Stimulated activated CD4-positive, alpha-beta T cell treated with anti-CD3 and anti-CD28 coated beads, Interleukin-1b, Interleukin-23, amount 100 ng/mL, for 1 hour (primary cell): ENCODE measurements at places on chromosomes 16 and 17.

DNA sequence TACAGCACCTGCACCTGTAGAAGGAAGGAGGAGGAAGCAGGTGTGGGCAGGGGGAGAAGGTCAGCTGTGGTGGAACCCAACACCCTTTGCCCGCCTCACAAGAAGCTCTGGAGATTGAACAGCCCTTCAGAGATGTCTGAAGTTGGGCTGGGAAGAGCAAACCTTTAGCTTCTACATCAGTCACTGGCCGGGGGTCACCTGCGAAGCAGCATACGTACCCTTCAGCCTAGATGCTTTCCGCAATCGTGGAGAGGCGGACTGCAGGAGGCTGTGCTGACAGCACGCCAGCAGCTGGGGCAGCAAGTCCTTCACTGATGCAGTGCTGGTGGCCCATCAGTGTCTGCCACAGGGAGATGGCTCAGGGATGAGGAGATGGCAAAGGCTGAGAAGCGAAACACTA, 5.2 kb upstream of the HS3ST3B1 start:
- no peak for DNase-seq

DNA sequence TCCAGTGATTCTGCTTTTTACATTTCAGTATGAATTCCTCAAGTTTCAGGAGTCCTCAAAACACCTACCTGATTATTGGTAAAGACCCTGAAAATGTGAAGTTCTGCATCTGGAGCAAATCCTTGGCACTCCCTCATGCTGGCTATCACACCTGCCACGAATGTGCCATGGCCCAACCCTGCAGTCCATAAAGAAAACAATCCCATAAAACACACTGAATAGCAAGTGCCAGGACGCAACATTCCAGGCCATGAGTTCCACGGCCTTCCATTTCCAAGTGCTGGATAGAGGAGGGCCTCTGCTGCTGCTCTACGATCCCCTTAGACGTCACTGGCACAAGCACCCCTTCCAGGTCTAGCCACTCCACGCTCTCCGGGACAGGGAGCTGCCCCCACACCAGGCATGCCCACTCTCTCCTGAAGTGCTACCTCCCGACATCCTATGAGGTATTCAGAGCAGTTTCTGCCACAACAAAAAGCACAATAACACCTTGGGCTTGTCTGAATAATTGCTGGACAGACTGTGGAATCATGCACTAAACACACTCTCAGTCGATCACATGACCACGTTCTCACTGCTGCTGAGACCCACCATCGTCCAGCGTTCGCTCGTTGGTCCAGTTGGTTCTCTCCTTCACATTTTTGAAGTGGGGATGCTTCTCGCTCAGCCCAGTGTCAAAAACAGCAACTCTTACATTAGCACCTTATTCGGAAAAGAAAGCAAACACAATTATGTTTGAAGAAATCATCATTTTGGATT, 23.4 kb downstream of the MBTPS1 start:
- DNase-seq: no peak

DNA sequence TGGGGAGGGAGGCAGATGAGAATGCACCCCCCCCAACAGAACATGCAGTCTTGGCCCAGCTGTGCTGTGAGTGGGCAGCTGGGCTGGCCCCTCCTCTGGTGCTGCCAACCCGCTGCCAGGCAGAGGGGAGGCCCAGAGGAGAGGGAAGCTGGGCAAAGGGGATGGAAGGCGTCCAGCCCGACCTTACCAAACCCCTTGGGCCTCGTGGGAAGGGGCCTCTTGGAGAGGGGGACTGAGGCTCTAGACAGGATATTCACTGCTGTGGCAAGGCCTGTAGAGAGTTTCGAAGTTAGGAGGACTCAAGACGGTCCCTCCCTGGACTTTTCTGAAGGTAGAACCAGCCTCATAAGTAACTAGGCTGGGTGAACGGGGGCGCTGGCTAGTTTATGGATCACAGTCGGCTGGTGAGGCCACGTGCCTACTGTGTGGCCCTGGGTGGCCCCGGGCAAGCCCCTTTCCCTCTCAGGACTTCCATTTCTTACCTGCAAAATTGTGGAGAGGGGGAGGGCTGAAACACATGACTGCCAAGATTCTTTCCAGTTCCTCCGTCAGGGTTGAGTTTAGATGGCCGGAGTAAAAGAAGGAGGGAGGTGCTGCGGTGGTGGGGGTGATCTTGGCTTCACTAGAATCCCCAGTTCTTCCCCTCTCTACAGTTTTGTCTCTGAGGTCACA, 857 bp upstream of the STAT5A start:
- no peak for DNase-seq

DNA sequence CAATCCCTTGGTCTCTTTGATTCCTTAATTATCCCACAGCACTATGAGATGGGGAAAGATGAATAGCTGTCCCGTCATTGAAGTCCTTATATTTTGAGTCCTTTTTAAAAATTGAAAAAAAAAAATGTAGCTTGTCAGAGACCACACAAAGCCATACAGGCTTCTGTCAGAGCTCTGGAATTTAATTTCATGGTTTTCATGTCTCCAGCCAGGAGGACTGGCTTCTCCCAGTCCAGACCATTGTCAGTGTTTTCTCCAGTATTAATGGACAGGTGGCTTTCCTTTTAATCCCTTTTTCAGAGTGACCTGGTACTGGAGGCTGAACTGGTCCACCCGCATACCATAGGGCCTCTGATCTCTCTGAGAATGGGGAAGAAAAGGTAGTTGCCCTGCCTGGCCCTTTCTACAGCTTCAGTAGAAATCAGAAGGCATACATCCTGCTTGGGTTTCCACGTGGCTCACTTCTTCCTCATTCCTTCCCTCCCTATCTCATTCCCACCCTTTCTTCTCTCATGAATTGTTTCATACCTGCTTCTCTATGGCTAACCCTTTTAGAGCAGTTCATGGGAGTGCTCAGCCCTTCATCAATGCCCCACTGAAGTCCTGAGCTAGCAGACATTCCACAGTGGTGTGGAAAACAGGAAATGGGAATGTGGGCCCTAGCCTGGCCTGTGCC, 29.1 kb downstream of the TRIM16 start:
- DNase-seq: no peak

DNA sequence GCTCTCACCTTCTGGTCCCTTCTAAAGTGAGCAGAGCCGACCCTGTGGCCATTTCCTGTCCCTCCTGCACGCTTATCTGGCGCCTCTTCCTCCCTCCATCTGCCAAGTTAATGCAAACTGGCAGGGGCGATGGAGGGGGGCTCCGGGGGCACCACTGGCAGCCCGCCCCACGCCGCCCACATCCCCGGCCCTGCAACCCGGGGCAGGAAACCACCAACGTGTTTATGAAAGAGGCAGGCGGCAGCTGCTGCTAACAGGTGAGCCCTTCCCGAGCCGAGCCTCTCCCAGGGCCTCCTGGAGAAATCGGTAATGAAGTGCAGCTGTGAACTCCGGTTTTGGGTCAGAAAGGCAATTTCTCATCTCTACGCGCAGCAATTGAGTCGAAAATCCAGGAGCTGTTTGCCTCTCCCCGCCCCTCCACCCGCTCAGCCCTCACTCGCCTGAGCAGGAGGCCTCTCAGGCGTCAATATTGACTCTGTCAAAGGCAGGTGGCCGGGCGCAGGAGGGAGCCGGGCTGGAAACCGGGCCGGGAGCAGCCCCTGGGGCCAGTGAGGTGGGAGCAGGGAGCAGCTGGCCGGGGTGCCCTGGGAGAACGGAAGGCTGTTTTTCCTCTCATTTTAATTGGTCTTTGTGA, 164.4 kb upstream of the GSE1 start:
- no peak for DNase-seq

GRCh38 chr17:67157732-67158639, 87.0 kb downstream of the HELZ start:
- DNase-seq: no peak

DNA sequence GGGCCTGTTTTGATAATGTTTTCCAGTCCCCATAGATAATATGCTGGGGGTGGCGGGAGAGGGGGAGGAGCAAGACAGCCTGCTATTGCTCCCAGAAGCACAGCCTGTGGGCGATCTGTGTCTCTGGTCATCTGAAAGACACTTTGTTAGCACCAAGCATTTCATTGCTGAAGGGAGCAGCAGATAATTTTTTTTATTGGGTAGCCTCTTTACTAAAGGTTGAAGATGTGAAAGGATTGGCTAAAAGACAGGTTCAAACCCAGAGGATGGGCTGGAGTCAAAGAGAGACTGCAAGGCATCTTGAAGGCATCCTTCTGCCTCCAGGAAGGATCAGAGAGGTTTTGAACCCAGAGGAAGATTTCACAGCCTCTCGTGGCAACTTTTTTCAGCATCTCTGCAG, 60.6 kb downstream of the C17orf67 start:
- no peak for DNase-seq

DNA sequence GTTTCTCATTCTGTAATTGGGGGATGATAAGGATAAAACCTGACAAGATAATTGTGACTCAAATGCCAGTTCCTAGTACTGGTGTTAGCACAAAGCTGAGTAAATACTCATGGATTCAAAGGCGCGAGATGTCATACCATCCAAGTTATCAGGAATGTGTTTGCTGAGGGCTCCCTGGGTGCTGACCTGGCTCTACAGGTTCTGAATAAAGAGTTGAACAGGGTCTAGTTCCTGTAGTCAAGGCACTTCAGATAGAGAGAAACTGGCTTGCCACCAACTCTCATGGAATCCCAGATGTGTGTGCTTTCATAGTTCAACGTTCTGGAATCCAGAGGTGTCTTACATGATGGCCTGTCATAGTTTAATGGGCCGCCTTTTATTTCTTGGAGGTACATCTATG, 141.6 kb downstream of the PRKCA start:
- no peak for DNase-seq

- peak; percentile 21 for DNase-seq
Observed at GRCh38 chr16:31354394-31355291, at the start of gene ITGAX. Gene ITGAX, plus strand, starts transcription at chr16:31355176. Its CDS starts 79 bp downstream, at chr16:31355255.

DNA sequence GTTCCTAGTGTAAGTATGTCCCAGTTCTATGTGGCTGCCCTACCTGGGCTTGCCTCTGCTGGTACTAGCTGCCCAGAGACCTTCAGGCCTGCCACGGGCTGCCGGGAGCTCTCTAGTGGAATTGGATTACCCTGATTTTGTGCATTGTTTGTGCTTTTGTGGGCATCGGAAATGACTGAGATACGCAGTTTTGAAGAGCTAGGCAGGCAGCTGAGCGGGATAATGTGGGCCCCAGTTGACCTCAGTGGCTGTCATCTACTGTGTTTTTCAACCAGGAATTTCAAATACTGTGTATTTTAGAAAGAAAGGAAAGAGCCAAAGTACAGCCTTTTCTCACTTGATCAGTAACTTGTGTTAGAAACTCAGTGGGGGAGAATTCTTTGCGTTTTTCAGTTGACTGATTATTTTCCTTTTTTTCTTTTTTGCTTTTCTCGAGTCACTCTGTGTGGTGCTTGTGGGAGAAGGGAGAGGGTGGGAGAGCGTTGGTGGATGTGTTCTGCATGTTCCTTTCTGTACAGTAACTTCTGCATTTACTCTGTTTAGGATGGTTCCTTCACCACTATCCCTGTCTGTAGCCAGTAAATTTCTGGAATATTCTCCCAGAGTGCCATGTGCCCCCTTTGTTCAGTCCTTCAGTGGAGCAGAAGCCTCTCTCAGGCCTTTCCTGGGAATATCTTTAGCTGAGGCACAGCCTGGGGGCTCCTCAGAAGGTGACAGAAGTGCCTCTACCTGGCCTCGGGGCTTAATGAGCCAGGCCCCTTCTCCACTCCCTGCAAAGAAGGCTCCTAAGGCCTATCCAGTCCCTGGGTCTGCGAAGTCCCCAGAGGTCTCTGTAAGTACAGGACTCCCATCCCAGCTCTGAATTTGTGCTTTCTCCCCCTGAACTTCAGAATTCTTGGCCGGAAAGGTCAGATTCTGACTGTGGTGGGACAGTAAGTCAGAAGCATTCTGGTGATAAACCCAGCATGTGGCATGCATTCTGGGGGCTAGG, 15.0 kb upstream of the SLC12A3 start:
- no peak for DNase-seq

GRCh38 chr16:85961988-85962915, 63.3 kb downstream of the IRF8 start:
- no peak for DNase-seq

DNA sequence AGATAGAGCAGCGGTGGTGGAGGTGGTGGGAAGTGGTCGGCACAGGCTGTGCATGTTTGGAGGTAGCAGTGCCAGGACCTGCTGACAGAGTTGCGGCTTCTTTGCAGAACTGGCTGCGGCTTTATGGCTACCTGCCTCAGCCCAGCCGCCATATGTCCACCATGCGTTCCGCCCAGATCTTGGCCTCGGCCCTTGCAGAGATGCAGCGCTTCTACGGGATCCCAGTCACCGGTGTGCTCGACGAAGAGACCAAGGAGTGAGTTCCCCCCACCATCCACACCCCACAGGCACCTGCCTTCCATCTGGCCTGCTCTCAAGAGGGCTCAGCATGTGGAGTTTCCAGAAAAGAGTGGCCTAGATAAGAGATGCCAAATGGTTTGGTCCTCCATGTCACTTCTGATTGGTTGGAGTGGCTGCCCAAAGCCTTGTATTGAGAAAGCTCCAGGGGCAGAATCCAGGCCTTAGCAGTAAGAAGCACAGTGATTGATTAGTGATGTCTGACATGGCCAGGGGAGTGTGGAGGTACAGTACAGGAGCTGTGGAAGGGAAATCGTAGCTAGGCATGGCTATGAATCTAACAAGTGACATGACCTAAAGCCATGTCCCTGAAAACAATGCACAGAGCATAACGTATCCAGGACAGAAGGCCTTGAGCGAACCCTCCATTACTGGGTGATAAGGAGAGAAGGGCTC, 12.0 kb downstream of the MMP15 start:
- no peak for DNase-seq

DNA sequence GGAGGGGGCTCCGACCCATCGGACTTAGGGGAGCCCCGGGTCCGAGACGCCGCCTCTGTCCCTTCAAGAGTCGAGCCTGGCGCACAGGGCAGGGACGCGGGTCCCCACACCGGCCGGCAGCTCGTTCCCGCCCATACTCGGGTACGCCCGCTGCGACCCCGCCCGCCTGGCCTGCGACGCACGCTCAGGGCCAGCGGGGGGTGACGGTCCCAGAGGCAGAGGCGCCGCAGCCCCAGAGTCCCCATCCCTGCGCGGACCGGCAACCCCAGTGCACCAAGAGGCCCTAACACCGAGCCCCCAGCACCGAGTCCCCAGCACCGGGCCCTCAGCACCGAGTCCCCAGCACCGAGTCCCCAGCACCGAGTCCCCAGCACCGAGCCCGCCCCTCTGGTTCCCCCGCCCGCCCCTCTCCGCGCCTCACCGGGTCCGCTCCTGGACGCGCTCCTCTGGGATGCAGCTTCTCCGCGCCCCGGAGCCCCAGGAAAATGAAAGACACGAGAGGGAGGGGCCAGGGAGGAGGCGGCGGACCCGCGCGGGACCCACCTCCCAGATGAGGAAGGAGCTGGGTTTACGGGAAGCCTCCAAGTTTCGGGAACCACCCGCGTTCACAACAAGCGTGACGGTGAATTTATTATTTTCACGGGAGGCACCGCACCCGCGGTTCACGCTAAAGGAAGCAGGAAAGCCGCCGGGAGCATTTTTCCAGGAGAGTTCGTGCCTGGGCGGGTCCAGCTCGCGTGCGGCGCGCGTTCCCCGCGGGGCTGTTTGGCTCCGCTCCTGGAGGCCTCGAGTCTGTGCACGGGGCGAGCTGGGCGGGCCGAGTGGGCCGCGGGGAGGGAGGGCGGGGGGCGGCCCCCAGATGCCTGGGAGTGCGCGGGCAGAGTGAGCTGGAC, at the start of gene SECTM1:
Gene SECTM1 (minus strand): TSS at position 488 of the 893 bp plus-strand sequence. CDS start 6,526 bp downstream, outside the sequence.
- DNase-seq: no peak

GRCh38 chr16:19809693-19810092, 75.0 kb downstream of the GPRC5B start:
- no peak for DNase-seq
